ENCODE measurements at places on chromosomes 1 and 21. TPM values are rescaled to one million over a fixed set of nuclear protein-coding genes. Genes with fewer than 3 reads are reported as not detected.
A peak's percentile ranks its signal among the peaks of the same experiment; 100 is the strongest.

- H3K4me1 ChIP-seq = no peaks in the 10 kb centered on the region
- no peak overlapping the region for H3K27ac ChIP-seq
- no peaks in the 10 kb centered on the region for H3K27me3 ChIP-seq
- peaks cover 4% of the 10 kb centered on the region for H3K36me3 ChIP-seq
- H3K4me3 ChIP-seq = no peak overlapping the region
Observed at GRCh38 chr1:9369964-9370788, 77.5 kb downstream of the SPSB1 start.

- no peak overlapping the region for H3K4me3 ChIP-seq
- no peaks in the 10 kb centered on the region for H3K36me3 ChIP-seq
- H3K27me3 ChIP-seq = no peaks in the 10 kb centered on the region
Observed at GRCh38 chr1:36942148-36942547, 92.2 kb downstream of the GRIK3 start.

DNA sequence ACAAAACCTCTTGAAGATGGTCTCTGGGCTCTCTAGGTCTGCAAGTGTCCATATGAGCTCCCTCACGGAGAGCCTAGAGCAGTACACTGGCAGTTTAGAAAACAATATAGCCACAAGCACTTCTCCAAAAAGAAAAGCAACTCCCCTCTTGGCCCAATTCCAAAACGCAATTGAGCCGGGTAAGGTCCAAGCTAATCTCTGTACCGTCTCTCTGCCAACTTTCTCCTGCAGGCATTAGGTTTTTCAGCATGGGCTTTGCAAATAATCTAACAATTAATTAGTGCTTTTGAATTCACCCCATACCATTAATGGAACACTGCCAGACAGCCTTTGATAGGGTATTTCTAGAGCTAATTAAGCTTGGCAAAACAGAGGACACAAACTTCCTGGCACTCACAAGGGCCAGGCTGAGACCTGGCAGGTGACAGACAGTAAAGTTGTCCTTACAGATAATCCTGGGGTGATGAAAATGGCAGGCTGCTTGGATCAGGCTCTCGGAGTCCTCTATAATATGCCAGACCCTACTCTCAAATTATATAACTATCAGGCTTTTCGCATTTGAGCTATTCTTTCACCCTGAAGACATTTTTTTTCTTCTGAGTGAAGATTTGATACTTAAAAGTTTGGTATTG lies 39.8 kb downstream of the TGFBR3 start:
- no peak overlapping the region for H3K4me3 ChIP-seq
- peaks cover 81% of the 10 kb centered on the region for H3K4me1 ChIP-seq
- peak overlapping the region; percentile 80 for H3K27ac ChIP-seq
- H3K27me3 ChIP-seq = no peaks in the 10 kb centered on the region

DNA sequence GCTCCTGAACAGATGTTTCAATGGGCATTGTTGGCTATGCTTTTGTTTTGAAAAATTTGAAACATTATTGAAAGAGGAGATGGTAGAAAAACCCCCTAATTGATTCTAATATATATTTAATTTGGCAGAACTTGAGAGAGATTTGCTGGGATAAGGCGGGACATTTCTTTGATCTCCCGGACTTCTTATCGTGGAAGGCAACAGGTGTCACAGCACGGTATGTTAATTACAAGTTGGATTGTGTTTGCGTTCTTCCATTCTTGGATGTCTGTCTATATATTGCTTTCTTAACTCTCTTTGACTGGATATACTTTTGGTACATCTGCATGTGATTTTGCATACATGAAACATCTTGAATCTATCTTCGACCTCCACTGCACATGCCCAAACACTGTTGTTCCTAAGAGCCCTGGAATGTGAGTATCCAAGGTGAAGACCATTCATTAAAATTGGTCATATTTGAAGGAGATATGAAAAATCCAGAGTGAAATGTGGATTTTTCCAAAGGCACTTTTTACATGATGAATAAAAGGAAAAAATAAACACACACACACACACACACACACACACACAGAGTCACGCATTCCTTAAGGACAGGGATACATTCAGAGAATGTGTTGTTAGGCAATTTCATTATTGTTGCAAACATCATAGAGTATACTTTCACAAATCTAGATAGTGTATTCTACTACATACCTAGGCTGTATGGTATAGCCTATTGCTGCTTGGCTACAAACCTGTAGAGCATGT lies 81.9 kb downstream of the FGGY start:
- H3K4me1 ChIP-seq = peaks cover under 1% of the 10 kb centered on the region
- no peaks in the 10 kb centered on the region for H3K36me3 ChIP-seq
- no peak overlapping the region for H3K4me3 ChIP-seq

- H3K4me1 ChIP-seq = no peaks in the 10 kb centered on the region
- H3K36me3 ChIP-seq = peaks cover 100% of the 10 kb centered on the region
- H3K27me3 ChIP-seq = no peaks in the 10 kb centered on the region
- H3K4me3 ChIP-seq = no peak overlapping the region
Observed at GRCh38 chr1:150332651-150333290, 11.4 kb downstream of the PRPF3 start.

- H3K27me3 ChIP-seq = no peaks in the 10 kb centered on the region
- no peak overlapping the region for H3K27ac ChIP-seq
- no peaks in the 10 kb centered on the region for H3K4me1 ChIP-seq
- no peak for DNase-seq
- H3K36me3 ChIP-seq = no peaks in the 10 kb centered on the region
Observed at GRCh38 chr1:174367892-174368291, 79.9 kb upstream of the GPR52 start.

DNA sequence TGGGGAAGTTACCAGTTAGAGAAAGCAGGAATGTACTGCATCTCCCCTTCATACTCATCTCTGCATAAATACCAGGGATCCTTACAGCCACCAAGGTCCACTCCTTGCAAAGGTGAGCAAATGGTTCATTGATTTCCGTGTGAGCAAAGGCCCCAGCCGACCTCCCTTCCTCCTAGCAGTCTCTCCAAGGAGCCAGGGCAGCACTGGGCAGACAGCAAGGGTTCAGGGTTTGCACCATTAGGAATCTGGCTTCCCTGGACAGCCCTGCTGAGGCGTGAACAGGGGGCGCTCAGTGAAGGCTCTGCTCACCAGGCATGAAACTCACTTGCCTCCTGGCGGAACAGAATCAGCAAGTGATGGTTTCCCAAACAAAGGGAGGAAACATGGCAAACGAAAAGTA lies 65.7 kb downstream of the MRPL37 start:
- no peak overlapping the region for H3K27ac ChIP-seq
- H3K36me3 ChIP-seq = no peaks in the 10 kb centered on the region
- H3K4me3 ChIP-seq = no peak overlapping the region
- DNase-seq = no peak
- H3K4me1 ChIP-seq = no peaks in the 10 kb centered on the region
- no peaks in the 10 kb centered on the region for H3K27me3 ChIP-seq

DNA sequence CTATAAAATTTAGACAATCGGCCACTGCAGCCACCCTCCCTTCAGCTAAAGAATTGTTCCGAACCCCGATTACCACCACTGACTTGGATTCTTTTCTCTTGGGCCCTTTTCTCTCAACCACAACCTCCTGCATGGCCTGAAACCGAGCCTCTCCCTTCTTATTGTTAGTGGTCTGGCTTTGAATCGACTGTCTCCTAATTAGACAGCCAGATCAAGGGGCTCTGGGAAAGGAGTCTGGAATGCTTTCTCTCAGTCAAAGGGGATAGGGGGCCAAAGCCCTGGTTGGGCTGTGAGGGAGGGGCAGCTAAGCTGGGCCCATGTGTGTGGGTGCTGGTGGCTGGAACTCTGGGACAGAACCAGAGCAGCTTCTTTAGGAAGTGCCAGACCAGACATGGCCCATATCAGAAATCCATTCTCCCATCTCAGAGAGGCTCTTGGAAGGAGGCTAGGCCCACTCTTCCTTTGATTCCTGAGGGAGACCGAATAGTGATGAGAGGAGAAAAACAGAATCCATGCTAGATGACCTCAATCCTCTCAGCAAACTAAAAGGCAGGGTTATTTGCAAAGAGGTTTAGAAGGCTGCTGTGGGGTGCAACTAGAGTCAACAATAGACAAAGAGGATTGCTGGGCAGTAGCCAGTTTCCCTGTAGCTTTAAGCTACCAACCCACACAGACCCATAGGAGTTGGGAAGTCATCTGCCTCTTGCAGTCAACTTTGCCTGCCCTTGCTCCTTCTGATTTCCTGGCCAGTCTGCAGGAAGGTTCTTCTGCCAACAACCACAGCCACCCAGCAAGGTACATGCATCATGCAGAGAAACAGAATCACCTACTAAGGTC lies 117.6 kb downstream of the AK5 start:
- no peaks in the 10 kb centered on the region for H3K36me3 ChIP-seq
- no peak overlapping the region for H3K27ac ChIP-seq
- no peaks in the 10 kb centered on the region for H3K27me3 ChIP-seq
- DNase-seq = no peak
- H3K4me3 ChIP-seq = no peak overlapping the region

DNA sequence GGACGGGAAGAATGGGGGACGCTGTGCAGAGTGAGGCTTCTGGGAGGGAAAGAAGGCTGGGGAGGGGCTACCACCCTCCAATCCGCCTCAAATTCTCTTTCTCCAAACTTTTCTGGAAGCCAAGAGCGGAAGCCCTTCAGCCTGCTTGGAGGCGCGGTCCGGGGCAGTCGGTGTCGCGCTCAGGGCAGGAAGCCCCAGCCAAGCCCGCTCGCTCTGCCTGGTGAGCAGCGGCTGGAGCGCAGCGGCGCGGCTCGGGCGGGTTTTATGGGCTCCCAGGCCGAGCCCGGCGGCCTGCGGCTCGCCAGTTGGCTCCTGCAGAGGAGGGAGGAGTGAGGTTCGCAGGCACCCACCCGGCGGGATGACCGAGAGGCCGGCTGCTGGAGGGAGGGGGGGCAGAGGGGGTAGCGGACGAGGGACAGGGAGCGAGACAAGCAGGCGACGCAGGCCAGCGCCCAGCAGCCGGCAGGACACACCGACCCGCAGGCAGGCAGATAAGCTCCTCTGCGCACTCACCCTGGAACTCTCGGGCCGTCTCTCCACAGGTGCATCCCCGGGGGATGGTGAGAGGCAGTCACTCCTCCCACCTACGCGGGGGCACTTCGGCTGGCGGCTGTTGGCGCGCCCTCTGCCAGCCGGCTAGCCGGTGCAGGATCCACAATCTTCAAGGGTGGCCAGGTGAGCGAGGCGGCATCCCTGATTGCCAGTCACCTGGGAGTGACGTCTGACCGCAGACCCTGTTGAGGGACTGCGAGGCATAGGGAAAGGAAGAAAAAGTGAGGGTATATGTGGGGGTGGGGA lies at the start of gene AVPR1B:
AVPR1B (minus strand) TSS at position 238 of the 798 bp plus-strand sequence. CDS start 498 bp downstream, outside the sequence.
- no peak within 1 kb of the TSS for H3K27ac ChIP-seq
- H3K27me3 ChIP-seq = peaks cover 6% of the 10 kb centered on the region
- DNase-seq = no peak
- no peaks in the 10 kb centered on the region for H3K4me1 ChIP-seq
- no peaks in the 10 kb centered on the region for H3K36me3 ChIP-seq

GRCh38 chr1:31624309-31624708 lies 6.8 kb downstream of the HCRTR1 start:
- no peak overlapping the region for H3K4me3 ChIP-seq
- no peak for DNase-seq
- no peaks in the 10 kb centered on the region for H3K27me3 ChIP-seq
- H3K4me1 ChIP-seq = peaks cover 34% of the 10 kb centered on the region
- H3K36me3 ChIP-seq = peaks cover 12% of the 10 kb centered on the region

- H3K27me3 ChIP-seq = no peaks in the 10 kb centered on the region
- H3K27ac ChIP-seq = no peak overlapping the region
- H3K36me3 ChIP-seq = no peaks in the 10 kb centered on the region
- no peak overlapping the region for H3K4me3 ChIP-seq
Observed at GRCh38 chr1:218376722-218377121, 31.6 kb downstream of the TGFB2 start.

GRCh38 chr1:31760471-31761470 lies 3.4 kb downstream of the ADGRB2 start:
- peaks cover 2% of the 10 kb centered on the region for H3K27me3 ChIP-seq
- H3K4me1 ChIP-seq = peaks cover 24% of the 10 kb centered on the region
- no peak overlapping the region for H3K27ac ChIP-seq
- H3K36me3 ChIP-seq = no peaks in the 10 kb centered on the region
- peak; percentile 63 for DNase-seq
- no peak overlapping the region for H3K4me3 ChIP-seq

DNA sequence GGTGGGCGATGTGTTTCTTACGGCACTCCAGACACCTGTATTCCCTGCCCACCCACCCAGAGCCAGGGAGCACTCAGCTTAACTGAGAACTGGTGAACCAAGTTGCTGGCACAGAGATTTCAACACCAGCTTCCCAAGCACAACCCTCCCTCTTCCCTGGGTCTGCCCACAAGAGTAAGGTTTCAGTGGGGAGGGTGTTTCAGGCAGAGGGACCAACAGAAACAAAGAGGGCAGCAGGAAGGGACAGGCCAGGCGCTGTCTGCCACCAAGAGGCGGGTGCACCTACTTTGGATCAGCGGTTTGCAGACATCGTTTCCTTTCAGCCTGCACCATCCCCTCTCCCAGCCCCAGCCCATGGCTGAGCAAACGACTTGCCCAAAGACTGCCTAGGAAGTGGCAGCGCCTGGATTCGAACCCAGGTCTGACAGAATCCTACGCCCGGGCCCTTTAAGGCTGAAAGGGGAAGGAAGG lies 21.9 kb upstream of the ALDH4A1 start:
- H3K27ac ChIP-seq = peak overlapping the region; percentile 84
- H3K4me1 ChIP-seq = peaks cover 33% of the 10 kb centered on the region
- no peaks in the 10 kb centered on the region for H3K27me3 ChIP-seq
- H3K4me3 ChIP-seq = no peak overlapping the region
- no peak for DNase-seq
- peaks cover 11% of the 10 kb centered on the region for H3K36me3 ChIP-seq

GRCh38 chr1:154998201-154998780 lies 4.3 kb upstream of the ZBTB7B start:
- peaks cover 16% of the 10 kb centered on the region for H3K4me1 ChIP-seq
- H3K27me3 ChIP-seq = no peaks in the 10 kb centered on the region
- no peak for DNase-seq
- H3K4me3 ChIP-seq = no peak overlapping the region
- no peak overlapping the region for H3K27ac ChIP-seq

- no peak overlapping the region for H3K4me3 ChIP-seq
- no peaks in the 10 kb centered on the region for H3K36me3 ChIP-seq
- no peaks in the 10 kb centered on the region for H3K4me1 ChIP-seq
- no peak overlapping the region for H3K27ac ChIP-seq
Observed at GRCh38 chr1:10901891-10902805, 105.7 kb upstream of the CASZ1 start.

GRCh38 chr1:12511516-12512468 lies 106.2 kb downstream of the DHRS3 start:
- no peak overlapping the region for H3K4me3 ChIP-seq
- H3K27ac ChIP-seq = no peak overlapping the region
- H3K27me3 ChIP-seq = no peaks in the 10 kb centered on the region
- peaks cover 13% of the 10 kb centered on the region for H3K4me1 ChIP-seq
- DNase-seq = no peak

SLAMF7 gene
- total RNA-seq = 0.55 TPM

DNAJC8 gene
- total RNA-seq = 53.3 TPM

ELAVL4 gene
- not detected for total RNA-seq

APOBEC4 gene
- total RNA-seq = not detected

LDLRAP1 gene
- total RNA-seq = 27.9 TPM

CDC20 gene
- 0.72 TPM for total RNA-seq

CAPZB gene
- 110 TPM for total RNA-seq

All from adrenal gland (tissue), 19 donors.